Left kidney (tissue), 8 donors: ENCODE measurements at places on chromosomes 5 and 9.

- DNase-seq: no peak
These were observed 22.6 kb downstream of the ASS1 start for GRCh38 chr9:130467316-130467715.

GRCh38 chr5:174708476-174709207, 15.7 kb upstream of the MSX2 start:
- no peak for DNase-seq

DNA sequence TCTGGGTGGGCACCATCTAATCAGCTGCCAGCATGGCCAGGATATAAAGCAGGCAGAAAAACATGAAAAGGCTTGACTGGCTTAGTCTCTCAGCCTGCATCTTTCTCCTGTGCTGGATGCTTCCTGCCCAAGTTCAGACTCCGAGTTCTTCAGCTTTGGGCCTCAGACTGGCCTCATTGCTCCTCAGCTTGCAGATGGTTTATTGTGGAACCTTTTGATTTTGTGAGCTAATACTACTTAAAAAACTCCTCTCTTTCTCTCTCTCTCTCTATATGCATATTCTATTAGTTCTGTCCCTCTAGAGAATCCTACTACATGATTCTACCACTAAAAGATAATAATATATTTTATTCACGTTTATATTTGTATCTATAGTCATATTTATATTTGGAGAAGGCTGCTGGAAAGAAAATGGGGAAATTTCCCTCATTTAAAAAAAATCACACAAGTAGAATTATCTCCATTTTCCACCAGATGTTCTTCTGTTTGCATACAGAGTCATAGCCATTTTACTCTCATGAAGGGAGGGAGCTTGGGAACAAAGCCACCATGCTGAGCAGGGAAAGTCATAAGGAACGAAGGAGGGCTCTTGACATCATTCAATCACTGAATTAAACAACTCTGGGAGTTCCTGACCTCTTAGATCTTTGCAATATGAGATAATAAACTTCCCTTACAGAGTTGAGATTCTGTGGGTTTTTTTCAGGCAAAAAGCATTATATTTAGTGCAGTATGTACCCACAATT, 1137.4 kb upstream of the CDH18 start:
- no peak for DNase-seq

- DNase-seq: no peak
These were observed 353.3 kb upstream of the CD180 start for GRCh38 chr5:67549947-67550346.

GRCh38 chr5:127959152-127959764, 124.3 kb upstream of the SLC12A2 start:
- peak; percentile 53 for DNase-seq

- DNase-seq: no peak
These were observed 84.4 kb upstream of the SPIN1 start for GRCh38 chr9:88303721-88304451.

GRCh38 chr5:127830829-127831598, 127.8 kb downstream of the CCDC192 start:
- no peak for DNase-seq

GRCh38 chr5:62138607-62139006, 167.4 kb upstream of the KIF2A start:
- no peak for DNase-seq

DNA sequence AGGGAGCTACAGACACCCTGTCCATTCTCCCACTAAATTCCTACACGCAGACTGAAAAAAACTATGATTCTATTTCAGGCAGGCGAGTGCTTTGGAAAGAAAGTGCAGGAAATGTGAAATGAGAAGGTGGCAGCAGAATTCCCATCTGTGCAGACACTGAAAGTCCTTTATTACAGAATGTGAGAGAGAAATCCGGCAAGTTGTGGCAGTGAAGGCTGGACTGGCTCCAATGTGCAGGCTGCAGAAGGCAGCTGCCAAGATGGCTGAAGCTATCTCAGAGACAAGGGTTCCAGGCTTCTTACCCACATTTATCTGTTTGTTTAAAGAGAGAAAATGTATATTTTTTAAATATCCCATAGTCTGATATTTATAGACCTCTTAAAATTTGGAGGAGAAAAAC, 161.8 kb upstream of the VLDLR start:
- DNase-seq: no peak

- no peak for DNase-seq
These were observed 14.9 kb downstream of the LARP1 start for GRCh38 chr5:154770111-154770510.

DNA sequence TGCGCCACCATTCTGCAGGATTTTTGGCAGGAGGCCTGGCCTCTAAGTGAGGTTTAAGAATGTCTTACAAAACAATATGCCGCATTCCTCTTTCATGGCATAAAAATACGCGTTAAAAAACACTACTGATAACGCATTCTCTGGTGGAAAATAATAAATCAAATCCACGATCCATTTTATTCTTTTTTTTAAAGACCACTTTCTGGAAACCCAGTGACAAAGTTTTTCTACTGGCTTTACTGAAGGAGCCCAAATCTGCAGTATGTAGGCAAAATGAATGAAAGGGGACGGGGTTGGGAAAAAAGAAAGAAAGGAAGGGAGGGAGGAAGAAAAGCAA, 2.0 kb downstream of the SV2C start:
- no peak for DNase-seq

DNA sequence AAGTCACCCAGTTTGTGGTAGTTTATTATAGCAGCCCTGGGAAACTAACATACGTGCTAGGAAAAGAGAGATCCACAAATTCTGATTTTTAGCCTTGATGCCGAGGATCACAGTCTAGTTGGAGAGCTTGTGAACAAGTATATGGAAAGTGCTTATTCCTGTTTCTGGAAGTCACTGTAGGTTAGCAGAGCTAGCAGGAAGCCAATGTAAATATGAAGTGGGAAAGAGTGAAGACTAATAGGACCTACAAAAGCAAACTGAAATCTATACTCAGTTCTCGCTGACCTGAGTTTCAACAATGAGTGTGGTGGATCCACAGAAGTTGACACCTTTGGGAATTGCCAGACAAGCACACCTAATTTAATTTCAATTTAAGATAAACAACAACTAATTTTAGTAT, 254.9 kb downstream of the PLK2 start:
- DNase-seq: no peak

GRCh38 chr9:91427873-91428272, 4.2 kb upstream of the NFIL3 start:
- no peak for DNase-seq

GRCh38 chr9:98726735-98727134, 18.0 kb upstream of the GABBR2 start:
- no peak for DNase-seq

DNA sequence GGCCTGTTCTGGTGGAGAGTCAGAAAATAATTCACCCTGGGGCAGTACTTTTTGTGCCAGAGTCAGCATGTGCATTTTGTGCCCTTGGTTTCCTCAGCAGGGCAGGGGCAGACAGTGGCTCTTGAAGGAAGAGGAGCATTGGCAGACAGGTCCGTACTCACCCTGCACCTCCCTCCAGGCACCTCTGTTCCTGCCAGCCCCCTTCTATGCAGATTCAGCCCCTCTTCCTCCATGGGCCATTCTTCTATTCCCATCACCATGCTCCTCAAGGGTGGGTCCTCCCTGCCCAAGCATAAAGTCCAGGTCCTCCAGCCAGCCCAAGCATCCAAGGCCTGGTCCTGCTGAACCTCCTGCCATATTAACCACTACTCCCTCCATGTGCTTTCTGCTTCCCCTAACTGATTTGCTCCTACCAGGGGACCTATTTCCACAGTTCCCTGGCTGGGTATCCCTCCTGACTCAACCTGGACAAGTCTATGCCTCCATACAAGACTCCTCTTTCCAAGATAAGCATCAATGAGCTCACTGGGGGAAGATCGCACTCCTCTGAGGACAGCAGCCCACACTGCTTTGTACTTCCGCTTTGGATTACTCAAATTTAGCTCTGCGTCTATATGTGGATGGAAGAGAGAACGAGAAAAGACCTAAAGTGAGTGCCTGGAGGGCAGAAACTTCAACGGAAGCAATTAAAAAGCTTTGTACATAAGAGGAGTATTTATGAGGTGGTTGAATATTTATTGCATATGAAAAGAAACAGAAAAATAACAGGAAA, 9.3 kb upstream of the ACSL6 start:
- DNase-seq: no peak

GRCh38 chr9:120755810-120756434, 37.3 kb downstream of the FBXW2 start:
- DNase-seq: peak; percentile 72

DNA sequence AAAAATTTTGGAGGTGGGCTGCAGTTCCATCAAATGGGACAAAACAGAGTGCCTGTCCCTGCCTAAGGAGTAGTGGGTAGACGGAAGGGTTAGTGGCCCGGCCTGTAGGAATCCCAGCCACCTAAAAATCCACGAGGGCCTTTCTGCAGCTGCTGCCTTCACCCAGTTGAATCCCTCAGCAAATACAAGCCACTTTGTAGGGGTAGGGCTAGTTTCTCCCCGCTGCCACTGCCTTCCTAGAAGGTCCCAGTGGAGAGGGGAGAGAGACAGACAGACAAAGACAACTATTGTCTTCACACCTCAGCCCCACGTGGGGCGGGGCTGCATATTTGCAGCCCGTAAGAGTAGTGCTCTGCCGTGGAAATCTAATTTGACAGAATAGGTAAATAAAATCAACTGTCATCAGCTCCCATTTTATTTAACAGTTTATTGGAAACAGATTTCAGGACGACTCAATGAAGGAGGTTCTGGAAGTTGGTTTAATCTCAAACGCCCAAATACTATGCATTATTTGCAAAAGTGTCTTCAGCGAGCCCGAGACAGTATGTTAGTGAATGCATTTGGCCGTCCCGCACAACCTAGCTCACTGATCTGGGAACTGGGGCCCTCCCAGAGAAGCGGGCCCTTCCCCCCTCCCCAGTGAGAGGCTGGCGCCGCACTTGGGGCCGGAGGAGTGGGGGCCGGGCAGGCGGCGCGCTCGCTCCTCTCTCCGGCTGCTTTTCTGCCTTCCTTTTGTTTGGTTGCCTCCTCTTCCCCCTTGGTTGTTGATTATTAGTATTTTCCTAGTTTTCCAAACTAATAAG, 67.6 kb upstream of the TBCA start:
- DNase-seq: no peak

- no peak for DNase-seq
These were observed 134.5 kb upstream of the FSTL4 start for GRCh38 chr5:133746834-133747233.

- DNase-seq: no peak
These were observed 1115.5 kb downstream of the TAF11L14 start for GRCh38 chr5:18749763-18750162.

GRCh38 chr5:142957528-142957927, 187.4 kb downstream of the ARHGAP26 start:
- no peak for DNase-seq

DNA sequence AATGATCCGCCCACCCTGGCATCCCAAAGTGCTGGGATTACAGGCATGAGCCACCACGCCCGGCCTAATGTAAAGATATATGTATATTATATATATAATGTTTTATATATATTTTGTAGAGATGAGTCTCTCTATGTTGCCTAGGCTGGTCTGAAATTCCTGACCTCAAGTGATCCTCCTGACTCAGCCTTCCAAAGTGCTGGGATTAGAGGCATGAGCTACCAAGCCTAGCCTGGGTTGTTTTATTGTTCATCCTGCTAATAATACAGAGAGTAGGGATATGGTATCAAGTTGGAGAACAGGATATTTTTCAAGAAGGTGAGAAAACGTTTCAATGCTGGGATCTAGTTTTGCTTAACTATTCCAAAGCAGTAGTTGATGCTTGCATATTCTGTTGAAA, 2.9 kb downstream of the SEC24A start:
- no peak for DNase-seq

GRCh38 chr9:129557192-129558036, 63.5 kb downstream of the C9orf50 start:
- peak; percentile 91 for DNase-seq

DNA sequence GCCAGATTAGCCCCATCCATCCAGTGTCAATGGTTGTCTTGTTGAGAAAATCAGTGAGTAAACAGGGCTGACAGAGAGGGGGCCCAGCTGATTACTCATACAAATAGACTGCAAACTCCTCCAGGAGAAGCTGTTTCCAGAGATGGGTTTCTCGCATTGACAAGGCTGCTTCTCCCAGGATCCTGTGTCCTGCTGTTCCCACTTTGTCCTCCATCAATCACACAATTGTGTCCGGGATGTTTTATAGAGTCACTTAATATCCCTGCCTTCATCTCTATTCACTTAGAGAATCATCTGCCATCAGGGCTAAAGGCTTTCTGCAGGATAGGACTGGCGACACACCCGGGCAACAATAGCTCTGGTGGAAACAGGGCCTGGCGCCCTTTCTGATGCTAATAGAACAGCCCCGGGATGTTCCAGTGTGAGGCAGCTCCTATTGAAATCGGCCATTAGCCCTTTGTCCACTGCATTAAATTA, 71.7 kb upstream of the TBCA start:
- no peak for DNase-seq

DNA sequence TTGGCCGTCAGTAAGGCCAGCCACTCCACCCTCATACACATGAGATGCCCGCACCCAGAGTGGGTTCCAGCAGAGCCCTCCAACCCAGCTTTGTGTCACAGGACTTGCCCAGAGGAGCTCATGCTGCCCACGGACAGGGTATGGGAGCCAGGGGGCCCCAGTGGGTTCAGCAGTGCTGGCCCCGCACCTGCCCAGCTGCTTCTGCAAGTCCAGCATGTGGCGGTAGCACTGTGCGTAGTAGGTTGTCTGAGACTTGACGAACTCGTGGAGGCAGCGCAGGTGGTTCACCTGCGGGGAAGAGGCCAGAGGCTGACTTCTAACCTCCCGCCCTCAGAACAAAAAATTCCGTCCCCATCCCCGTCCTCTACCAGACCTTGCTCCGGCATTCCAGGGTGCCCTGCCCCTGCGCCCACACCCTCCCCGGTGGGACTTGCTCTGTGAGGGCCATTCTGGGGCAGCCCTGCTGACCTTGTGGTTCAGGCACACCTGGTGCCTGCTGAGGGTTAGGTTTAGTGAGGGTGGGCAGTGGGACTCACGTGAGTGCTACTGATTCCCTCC, 18.5 kb downstream of the SH3GLB2 start:
- no peak for DNase-seq

- no peak for DNase-seq
These were observed 101.8 kb downstream of the ICE1 start for GRCh38 chr5:5524327-5524726.

GRCh38 chr5:82422751-82423181, 144.6 kb upstream of the RPS23 start:
- no peak for DNase-seq

DNA sequence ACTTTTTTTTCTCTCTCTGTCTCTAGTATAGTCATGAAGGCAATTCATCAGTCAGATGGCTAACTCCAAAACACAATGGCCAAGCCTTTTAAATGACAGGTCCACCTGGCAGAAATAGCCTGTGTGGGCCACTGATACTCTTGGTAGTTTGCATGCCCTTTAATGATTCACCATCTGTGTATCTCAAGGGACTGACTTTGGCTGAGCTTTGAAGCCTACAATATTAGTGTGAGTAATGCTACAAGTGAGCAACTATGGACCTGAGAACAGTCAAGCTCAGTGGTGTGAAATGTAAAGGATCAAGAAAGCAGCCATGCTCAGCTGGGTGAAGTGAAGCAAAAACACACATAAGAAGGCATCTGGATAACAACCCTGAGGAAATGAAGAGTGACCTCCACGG, 506.9 kb downstream of the TLE1 start:
- peak; percentile 26 for DNase-seq

GRCh38 chr9:81080900-81081299, 608.4 kb downstream of the TLE1 start:
- DNase-seq: no peak
